ENCODE measurements at places on chromosomes 2 and 18. TPM values are rescaled to one million over a fixed set of nuclear protein-coding genes. Genes with fewer than 3 reads are reported as not detected.

Gene TMEM178A
- 6.2 TPM for polyA plus RNA-seq

Gene ANKRD30B
- polyA plus RNA-seq = not detected

Gene AOX1
- 11.2 TPM for polyA plus RNA-seq

Gene TOGARAM2
- 6.0 TPM for polyA plus RNA-seq

Gene RALBP1
- 29.9 TPM for polyA plus RNA-seq

Gene SANBR
- polyA plus RNA-seq = 11.0 TPM

Gene KCNJ13
- polyA plus RNA-seq = not detected

DNA sequence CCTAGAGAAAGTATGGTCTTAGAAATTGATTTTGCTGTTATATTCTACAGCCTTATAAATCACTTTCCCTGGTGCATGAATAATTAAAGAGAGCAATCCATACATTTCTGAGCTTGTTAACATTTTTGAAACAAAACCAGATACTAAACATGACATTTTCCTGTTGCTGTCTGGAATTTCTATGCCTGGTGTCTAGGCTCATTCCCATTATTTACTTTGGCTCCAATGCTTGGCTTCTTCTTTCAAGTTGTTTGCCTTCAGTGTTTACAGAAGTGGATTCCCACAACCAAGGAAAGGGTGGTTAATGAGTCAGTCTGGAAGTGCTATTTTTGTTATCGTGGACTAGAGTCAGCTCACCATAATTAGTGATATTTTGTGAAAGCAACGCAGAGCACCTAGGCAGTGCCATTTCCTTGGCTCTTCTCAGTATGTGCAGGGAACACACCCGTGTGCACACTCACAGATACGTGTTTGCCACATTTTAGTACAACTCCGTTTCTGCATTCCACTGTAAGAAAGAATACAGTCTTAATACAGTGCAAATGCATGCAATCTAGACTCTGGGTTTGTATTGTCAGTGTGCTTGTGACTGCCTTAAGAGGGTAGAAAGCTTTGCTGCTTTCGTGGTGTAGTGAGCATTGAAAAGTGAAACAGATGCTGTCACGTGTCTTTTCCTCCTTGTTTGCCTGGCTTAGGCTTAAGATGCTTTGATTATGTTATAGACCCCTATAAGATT lies 185.0 kb upstream of the RASGRP3 start:
- no peak for DNase-seq

DNA sequence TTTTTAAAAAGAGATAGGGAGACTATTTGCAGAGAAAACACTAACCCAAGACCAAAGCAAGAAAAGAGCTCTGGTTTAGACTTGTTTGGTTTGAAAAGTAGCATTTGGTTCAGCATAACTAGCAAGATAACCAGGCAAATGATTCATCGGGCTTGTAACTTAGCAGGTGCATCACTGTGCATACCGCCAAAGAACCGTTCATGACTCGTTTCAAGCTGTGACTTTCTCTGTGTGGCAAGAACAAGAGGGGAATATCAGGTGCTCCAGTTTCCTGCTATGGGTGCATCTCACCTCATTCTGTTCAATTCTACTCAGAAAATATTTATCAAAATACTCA lies 244.9 kb downstream of the ETAA1 start:
- DNase-seq = no peak

DNA sequence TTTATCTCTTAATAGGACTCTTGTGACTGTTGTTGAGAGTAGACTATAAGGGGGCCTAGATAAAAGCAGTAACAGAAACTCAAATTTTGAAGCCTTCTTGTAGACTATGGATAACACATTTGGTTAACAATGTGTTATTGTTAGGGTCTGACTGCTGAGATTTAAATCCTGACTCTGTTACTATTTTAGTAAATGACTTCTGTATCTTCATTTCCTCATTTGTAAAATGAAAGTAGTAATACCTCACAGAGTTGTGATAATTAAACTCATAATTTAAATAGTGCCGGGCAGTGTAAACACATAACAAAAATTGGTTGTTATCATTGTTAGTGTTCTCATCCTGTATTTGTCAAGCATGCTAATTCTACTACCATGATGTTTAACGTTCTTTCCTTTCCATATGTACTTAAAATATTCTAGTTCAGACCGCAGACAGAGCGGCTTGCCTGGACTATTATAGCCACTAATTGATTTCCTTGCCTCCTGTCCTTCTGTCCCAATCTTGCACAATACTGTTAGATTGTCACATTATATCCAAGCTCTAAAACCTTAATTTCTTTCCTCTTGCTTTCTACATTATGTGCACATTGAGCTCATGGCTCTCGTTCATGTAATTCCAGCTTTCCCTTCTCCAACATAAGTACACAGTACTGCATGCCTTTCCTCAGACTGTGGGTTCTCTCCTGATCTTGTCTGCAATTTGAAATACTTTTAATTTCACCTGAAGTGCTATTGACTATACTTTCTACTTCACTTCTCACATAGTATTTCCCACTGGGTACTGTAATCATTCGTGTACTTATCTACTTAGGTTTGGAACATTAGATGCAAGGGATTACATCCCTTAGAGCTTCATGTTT lies 48.4 kb downstream of the RBBP8 start:
- no peak for DNase-seq

- DNase-seq = no peak
Observed at GRCh38 chr2:162200636-162201035, 42.6 kb downstream of the FAP start.

DNA sequence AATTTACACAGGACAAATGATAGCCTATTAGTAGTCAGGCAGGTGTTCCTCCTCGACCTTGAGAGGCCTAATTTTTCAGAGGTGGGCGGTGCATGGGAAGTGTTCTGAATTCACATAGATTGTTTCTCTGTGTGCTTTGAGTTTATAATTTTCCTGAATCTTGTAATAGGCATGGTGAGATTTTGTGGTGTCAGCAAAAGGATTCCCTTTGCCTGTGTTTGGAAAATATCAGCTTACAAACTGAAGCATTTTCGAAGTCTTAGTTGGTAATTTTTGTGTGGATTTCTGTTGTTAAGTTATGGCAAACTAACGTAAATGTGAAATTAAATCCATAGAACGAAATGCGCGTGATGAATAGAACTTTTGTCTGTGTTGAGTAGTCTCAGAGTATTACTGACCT lies 194.0 kb upstream of the RBMS1 start:
- DNase-seq = no peak

- no peak for DNase-seq
Observed at GRCh38 chr18:46563317-46563716, 93.7 kb downstream of the LOXHD1 start.

- no peak for DNase-seq
Observed at GRCh38 chr2:84701880-84702279, 179.0 kb downstream of the TRABD2A start.

GRCh38 chr2:38170067-38170466 lies 94.1 kb upstream of the CYP1B1 start:
- DNase-seq = no peak

DNA sequence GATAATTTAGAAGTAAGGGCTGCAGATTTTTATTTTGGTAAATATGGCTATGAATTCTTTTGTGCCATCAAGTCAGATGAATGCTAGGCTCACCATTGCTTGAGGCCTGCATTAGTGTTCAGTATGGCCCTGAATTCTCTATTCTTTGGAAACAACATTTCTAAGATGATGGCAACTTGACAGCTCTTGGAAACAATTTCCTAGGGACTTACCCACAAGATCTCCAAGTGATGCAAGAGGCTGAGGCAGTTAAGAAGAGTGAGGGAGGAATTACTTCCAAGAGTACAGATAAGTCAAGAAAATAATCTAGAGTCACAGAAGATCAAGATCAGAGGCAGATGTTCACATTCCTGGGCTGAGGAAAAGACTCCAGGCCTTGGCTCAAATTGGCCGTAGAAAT lies 129.1 kb downstream of the NRP2 start:
- DNase-seq = no peak

- peak; percentile 78 for DNase-seq
Observed at GRCh38 chr2:233210843-233211547, 40.5 kb upstream of the ATG16L1 start.

DNA sequence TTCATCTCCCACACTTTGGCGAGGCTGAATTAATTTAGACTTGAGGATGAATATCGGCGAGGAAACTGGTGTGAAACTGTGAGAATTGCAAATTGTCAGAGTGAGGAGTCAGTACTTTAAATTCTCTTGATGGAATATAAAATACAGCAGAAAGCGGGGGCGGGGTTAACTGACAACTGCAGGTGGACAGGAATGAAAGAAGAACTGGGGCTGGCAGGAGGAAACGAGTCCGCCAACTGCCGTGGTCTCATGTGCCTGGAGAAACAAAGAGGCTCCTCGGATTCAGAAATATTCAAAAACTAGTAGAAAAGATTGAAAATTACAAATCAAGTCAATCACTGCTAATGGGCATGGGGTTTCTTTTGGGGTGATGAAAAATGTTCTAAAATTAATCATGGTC lies 44.3 kb downstream of the MOGAT1 start:
- no peak for DNase-seq

DNA sequence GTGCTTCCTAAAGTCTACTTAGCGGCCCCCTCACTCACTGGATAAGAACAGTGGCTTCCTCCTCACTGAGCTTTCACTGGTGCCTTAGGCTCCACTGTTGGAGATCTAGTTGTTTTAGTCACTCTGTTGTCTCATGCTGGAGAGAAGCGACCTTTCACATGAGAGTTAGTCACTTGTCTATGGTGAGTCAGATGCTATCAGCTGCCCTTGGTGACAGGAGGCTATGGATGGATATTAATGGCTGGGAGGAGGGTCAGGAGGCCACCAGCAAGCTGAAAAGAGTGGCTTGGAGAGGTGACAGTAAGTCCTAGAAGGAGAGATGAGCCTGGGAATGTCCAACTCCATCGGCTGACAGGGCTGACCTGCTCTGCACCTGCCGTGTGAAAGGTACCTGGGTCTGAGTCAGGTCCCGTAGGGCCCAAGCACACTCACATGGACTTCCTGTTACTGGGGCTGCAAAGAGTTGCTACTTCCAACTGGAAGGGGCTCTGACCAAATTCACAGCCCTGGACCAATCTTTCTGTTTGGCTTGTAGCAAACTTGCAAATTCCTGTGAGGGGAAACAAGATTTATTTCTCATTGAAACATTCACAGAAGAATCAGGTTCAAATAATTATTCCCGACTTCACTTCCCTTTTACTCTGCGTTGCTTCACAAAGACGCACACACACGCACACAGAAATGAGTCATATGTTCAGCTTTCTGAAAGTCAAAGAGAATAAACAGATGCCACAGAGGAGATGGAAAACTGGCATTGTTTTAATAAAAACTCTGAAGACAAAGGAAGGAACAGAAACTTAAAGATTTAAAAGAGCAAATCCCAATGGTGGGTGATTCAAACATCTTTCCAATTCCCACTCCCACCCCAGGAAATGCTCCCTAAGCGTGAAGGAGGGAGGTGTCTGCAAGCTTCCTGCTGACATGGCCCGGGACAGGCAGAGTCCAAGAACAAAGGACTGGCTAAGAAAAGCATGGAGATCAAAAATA lies 203.5 kb upstream of the TWIST2 start:
- DNase-seq = no peak

DNA sequence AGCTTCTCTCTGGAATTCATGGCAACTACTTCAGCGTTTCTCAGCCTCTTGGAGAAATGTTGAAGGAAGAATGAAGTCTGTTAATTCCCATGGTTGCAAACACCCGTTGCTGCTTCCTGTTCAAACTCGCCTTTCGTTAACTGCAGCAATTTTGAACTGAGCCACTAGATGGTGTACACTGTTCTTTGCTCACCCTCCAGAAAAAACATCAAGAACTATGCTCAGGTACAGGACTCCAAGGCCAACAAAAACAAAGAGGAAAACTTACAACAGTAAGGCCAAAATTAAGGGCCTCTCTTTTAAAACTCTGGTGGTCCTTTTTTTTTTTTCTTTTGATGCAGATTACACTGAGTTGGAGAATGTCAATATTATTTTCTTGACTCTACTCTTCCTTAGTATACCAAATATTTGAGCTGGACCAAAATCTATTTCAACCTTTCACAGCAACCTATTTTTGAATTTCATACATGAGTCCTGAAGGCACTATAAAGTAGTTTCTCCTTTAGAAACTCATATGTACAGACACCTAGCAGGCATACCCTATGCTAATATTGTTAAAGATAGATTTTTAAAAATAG lies 58.2 kb downstream of the KLHL14 start:
- DNase-seq = peak; percentile 33

- DNase-seq = no peak
Observed at GRCh38 chr18:58966005-58966677, 101.5 kb downstream of the ZNF532 start.

GRCh38 chr18:9082711-9083510 lies 19.6 kb upstream of the NDUFV2 start:
- no peak for DNase-seq

GRCh38 chr2:23381084-23381483 lies 3.9 kb upstream of the KLHL29 start:
- DNase-seq = no peak

GRCh38 chr18:59960272-59960671 lies 60.5 kb downstream of the PMAIP1 start:
- DNase-seq = no peak

- DNase-seq = no peak
Observed at GRCh38 chr2:234430871-234431270, 66.0 kb downstream of the ARL4C start.

DNA sequence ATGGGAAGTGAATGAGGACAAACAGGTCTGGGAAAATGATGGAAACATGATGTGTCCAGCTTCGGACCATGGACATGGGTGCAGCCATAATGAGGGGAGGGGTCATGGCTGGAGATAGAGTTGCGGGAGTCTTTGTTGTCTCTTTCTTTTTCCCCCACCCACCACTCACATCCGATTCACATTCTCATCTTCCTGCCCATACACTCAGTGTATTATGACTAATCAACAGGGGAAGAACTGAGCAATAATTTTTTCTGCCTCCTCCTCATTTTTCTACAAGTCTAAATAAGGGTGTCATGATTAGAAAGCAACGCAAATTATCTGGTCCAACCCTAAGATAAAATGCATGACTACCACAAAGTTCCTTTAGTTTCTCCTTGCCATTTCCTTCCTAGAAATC lies 5.7 kb upstream of the SERPINB2 start:
- no peak for DNase-seq

GRCh38 chr18:49459404-49460171 lies 857 bp downstream of the DYM start:
- peak; percentile 35 for DNase-seq

DNA sequence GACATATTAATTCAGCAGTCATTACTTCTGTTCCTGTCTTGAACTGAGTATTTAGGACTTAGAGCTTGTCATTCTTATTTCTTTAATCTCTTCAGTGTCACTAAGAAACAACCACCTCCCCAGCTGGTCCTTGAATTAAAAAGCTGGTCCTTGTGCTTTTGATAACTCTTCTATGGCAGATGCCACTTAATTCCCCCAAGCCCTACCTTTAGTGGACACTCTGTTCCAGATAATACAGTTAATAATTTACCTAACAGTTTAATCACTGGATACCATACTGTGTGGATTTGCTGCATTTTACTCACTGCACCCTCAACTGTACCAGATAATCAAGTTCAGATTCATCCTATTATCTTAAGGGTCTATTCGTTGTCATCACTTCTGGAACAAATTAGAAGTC lies 73.1 kb downstream of the SKA1 start:
- no peak for DNase-seq

- no peak for DNase-seq
Observed at GRCh38 chr2:153967248-153967973, 95.7 kb downstream of the GALNT13 start.

GRCh38 chr2:129465045-129465444 lies 514.4 kb upstream of the RAB6C start:
- no peak for DNase-seq
